ENCODE measurements at places on chromosomes 16 and 17.

- DNase-seq = no peak
These were observed 17.7 kb downstream of the NUBP1 start for GRCh38 chr16:10761373-10761772.

- DNase-seq = no peak
These were observed 1.3 kb downstream of the GJD3 start for GRCh38 chr17:40363111-40363827.

- no peak for DNase-seq
These were observed 125.4 kb upstream of the CA10 start for GRCh38 chr17:52283872-52284271.

DNA sequence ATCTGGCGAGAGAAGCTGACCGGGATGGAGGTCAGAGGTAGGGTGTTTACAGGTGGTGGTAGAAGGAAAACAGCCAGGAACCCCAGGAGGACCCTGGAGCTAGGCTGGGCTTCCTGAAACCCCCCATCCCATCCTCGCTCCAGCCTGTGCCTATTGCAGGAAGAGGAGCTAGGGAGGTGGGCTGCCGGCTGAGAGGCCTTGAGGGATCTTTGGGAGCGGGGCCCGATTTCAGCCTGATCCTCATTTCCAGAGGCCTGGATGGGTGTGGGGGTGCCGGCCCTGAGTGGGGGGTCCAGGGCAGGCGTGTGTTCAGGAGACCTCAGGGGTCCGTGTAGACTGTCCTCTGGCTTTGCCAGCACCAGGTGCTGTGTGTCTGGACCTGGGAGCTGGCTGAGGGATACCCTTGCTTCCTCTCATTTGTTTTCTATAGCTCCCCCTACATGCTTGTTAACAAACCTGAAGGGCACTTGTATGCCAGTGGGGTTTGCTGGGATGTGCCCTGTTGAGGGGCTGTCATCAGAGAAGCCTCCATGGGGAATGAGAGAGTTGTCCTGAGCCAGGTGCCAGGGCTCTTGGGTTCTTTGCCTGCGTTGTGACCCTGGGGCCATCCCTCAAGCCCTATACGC lies 18.9 kb upstream of the RAP1GAP2 start:
- no peak for DNase-seq

DNA sequence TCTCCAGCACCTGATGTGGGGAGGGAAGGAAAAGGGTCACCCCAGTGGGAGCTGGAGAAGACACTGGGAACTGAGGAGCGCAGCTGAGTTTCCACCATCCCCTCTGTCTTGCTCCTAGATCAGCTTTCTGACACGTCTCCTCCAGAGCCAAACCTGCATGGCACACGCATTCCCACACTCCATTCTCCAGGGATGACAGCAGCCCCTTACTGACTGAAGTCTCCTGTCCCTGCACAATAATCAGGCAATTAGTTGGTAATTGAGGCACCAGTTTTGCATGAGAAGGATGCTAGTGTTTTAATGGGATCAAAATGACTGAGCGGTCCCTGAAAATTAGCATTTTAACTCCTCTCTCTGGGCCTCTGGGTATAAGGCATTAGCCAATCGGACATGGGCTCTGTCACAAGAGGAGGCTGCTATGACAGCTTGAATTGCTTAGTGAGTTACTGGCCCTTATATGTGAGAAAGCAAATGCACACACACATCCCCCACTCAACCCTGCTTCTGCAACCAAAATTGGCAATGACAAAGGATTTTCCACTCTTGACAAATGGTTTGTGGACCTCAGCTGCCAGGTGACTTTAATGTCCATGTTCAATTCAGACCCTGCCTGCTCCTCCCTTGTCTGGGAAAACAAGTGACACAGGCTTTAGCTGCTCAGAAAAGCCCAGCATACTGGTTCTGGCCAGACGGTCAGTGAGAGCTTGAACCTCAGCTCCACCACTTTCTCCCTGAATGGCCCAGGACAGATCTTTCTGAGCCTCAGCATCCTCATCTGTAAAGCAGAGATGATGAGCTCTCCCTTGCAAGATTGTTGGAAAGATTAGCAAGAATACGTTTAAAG lies 57.2 kb upstream of the SREBF1 start:
- no peak for DNase-seq

DNA sequence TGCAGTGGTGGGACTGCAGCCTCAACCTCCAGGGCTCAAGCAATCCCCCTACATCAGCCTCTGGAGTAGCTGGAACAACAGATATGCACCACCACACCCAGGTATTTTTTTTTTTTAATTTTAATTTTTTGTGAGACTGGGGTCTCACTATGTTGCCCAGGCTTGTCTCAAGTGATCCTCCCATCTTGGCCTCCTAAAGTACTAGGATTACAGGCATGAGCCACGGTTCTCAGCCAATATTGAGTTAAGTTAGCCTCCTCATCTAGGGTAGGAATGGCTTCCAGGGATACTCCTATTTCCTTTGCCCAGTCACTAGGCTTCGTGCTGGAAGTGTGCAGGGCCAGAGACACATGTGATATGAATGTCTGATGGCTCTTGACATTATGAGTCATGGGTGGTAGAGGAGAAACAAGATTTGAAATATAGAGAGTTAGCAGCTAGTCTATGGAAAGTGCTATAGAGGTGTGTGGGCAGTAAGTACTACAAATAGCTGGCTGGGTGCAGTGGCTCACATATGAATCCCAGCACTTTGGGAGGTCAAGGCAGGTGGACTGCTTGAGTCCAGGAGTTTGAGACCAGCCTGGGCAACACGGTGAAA lies 8.0 kb upstream of the HES7 start:
- DNase-seq = no peak

DNA sequence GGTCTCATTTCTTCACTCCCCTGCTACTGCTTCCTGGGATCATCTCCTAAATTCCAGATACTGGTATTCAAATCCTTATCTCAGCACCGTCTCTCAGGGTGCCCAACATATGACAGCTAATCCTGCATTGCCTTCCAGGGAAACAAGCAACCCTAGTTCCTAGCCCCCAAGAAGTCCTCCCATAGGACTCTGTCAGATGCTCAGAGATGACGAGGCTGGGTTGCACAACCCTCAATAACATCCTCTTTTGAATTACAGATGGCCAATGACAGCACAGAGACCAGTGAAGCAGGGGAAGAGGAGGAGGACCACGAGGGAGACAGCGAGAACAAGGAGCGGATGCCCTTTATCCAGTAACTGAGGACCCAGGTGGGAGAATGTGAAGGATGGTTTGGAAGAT lies 45.0 kb upstream of the CLEC3A start:
- no peak for DNase-seq

- DNase-seq = peak; percentile 75
These were observed at the start of gene MPP2 for GRCh38 chr17:43907425-43907981. Gene MPP2 (minus strand): TSS chr17:43907536. CDS start chr17:43904460, 3,076 bp downstream.

DNA sequence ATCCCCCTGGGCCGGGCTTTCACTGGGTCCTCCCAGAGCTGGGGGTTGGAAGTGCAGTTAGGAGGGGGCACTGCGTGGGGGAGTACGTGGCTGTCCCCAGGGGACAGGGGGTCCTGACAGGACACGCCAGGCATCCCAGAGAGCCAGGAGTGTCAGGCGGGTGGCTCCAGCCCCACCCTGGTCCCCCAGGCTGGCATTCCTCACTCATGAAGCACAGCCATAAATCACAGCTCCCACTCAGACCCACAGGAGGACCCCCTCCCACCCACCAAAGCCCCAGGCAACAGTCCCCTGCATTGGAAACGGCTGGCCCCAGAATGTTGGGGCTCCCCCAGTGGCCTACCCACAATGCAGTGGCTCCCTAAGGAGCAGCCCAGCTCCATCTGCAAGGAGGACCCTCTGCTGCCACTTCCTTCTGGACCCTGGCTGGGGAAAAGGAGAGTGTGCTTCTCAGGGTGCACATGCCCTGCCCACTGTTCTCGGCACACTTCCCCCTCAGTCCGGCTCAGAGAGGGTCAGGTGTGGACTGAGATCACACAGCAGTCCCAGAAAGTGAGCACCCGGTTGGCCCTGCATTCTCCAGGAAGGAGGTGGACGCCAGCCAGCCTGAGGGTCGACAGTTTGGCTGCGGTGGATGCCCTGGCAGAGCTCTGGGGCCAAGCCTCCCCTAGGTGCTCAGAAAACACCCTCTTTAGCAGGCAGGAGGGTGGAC lies 7.3 kb upstream of the FOXN1 start:
- DNase-seq = no peak

DNA sequence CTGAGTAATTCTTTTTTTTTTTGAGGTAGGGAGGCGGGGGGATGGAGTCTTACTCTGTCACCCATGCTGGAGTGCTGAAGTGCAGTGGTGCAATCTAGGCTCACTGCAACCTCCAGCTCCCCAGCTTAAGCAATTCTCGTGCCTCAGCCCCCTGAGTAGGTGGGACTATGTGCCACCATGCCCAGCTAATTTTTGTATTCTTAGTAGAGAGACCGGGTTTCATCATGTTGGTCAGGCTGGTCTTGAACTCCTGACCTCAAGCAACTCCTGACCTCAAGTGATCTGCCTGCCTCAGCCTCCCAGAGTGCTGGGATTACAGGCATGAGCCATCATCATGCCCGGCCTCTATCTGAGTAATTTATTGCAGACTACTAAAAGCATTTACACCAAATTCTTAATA lies 19.4 kb downstream of the KPNB1 start:
- no peak for DNase-seq

GRCh38 chr16:50902457-50902856 lies 160.6 kb downstream of the CYLD start:
- DNase-seq = no peak

GRCh38 chr17:5644065-5644464 lies 59.8 kb upstream of the NLRP1 start:
- no peak for DNase-seq

DNA sequence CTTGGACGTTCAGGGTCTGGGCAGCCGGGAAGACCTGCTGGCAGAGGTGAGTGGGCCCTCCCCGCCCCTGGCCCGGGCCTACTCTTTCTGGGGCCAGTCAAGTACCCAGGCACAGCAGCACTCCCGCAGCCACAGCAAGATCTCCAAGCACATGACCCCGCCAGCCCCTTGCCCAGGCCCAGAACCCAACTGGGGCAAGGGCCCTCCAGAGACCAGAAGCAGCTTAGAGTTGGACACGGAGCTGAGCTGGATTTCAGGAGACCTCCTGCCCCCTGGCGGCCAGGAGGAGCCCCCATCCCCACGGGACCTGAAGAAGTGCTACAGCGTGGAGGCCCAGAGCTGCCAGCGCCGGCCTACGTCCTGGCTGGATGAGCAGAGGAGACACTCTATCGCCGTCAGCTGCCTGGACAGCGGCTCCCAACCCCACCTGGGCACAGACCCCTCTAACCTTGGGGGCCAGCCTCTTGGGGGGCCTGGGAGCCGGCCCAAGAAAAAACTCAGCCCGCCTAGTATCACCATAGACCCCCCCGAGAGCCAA lies 8.6 kb upstream of the ABCC3 start:
- DNase-seq = peak; percentile 11

DNA sequence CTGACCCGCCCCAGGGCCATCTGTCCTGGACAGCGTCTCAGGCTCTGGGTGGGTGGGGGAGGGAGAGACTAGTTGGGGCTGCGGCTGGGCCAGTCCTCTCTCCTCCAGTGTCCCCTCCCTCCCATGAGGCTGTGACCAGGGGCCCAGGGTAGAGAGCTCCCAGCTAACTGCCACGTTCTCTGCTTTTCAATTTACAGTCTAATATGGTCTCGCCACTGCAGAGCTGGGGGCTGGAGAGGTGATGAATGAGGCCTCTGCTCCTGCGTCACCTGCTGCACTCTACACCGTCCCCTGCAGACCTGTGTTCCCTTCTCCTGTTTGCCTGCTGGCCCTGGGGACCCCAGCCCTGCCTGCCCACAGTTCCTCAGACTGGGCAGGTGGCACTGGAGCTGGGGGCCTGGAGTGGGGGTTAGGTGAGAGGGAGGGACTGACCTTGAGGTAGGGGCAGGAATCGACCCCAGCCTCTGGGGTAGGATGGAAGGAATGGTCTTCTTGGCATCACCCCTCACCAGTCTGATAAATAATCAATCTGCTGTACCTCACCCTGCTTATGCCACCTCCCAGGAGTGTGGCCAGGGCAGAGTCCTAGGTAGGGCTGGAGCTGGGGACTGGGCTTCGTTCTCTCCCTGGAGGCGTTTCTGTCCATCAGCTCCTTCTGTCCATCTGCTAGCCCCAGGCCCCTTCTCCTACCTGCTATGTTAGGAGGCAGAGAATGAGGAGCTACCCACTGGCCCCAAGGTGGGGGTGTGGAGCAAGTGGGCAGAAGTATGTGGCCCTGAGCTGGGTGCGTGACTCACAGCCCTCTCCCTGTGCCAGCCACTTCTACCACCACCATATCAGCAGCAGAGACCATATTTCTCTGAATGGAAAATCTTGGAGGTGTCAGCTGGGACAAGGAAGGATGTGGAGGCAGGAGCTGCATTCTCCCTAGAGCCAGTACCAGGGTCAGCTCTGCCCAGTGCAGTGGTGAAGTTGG lies 12.9 kb downstream of the SEZ6 start:
- DNase-seq = no peak

- no peak for DNase-seq
These were observed 327.9 kb downstream of the SLC39A11 start for GRCh38 chr17:72764632-72765041.

DNA sequence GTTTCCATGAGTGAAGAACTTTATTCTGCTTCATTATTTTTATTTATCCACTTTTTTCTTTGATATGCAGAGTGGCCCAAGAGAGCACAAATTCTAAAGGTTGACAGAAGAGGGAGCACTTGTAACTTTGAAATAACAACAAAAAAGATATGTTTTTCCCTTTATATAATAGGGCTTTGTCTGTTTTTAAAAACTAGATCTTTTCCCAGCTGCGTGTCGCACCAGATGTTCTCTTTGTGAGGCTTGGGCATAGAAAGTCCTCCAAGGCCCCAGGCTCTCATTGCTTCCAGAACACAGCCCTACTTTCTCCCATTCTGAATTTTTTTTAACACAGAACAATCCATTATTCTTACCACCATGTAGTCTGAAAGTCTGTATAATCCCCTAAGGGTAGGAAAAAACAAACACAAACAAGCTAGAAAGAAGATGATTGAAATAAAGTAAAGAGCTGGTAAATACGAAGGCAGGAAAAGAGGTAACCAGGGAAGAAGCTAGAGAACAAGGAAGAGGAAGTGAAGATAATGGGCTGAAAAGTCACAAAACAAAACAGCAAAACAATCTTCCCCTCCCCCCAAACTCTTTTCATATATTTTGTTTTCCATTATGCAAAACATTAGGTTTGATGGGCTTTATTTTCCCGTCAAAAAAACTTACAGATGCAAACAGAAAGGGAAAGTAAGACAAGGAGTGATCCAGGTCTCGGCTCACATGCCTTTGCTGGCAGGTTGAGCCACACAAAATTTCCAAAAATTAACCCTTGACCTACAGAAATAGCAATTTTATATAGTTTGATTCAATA lies 160.4 kb downstream of the ABCA8 start:
- DNase-seq = peak; percentile 98

DNA sequence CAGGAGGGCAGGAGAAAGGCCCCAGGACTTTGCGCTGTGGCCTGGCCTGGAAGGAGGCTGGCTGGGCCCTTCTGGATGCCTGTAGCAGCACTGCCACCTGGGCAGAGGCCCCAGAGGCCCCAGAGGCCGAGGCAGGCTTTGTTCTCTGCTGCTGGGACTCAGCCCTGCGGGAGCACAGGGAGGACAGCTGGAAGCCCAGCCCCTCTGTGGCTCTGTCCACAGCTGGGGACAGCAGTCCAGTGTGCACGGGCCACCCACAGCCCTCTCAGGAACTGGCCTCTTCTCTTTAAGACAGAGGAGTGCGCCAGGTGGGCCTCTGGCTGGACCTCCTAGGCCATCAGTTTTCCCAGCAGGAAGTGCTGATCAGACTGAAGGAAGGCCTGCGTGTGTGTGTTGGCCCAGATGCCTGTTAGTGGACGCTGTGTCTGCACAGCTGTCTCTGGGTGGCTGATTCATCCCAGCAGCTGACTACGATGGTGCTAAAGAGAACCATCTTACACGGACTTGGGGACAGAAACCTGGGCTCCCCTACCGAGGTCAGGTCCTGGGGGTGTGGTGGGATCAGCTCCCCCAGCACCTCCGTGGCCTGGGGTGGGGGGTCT lies 26.9 kb upstream of the ZNF750 start:
- no peak for DNase-seq
